Activated T-cell treated with anti-CD3 and anti-CD28 coated beads, Interleukin-2, amount 50 U/mL, for 1 hour (primary cell): ENCODE measurements at places on chromosomes 4 and X.

DNA sequence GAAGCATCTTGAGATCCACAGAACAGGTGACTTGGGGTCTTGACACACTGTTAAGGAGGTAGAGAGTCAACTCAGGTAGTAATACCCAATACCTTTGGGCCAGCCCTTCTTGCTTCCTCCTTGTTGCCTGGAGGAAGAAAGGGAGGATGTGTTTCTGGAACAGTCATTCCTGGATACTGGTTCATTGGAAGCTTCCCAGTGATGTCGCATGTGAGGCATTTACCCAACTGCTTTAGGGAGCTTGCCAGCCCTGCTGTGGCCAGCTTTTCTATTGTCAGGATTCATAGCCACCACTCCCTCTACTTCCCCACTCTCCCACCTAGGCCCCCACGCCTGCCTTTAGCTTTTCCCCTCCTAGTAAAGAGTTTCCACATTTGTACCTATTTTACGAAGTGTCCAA, 310.3 kb upstream of the PRPS2 start:
- no peak for DNase-seq

DNA sequence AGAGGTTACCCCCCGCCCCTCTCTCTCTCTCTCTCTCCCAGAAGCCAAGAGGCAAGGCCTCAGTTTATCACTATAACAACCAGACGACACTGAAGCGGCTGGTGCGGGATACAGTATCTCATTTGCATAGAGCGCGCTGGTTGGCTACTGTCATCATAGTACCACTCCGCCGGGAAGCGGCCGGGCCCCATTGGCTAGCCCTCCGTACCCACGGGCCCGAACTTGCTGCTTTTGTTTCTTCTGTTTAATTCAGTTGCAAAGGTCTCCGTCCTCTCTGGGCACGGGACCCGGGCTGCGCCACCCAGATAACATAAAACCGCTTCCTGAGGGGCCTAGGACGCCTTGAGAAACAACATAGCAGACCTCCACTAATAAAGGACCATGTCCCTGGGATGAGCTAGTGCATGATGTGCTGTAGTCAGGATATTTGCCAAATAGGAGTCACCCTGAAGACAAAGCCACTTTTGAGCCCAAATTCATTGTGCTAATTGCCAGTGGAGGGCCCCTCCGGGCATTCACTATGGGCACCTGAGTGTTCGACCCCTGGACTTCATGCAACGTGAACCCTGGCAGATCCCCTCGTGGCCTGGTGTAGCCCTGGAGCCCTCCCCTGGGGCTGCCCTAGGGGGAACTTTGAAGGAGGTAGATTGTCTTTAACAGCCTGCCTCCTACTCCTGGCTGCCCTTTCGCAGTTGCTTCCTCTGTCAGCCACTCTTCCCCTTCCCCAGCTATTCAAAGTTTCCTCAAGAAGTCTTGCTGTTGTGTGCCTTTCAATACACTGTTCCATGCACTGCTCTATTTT, at the start of gene PCYT1B:
TSS of gene PCYT1B (minus strand) at position 91 of the 802 bp plus-strand sequence. CDS start 242 bp downstream, outside the sequence.
- peak; percentile 55 for DNase-seq

GRCh38 chr4:159723341-159724048, 620.6 kb downstream of the RAPGEF2 start:
- DNase-seq, result no peak

DNA sequence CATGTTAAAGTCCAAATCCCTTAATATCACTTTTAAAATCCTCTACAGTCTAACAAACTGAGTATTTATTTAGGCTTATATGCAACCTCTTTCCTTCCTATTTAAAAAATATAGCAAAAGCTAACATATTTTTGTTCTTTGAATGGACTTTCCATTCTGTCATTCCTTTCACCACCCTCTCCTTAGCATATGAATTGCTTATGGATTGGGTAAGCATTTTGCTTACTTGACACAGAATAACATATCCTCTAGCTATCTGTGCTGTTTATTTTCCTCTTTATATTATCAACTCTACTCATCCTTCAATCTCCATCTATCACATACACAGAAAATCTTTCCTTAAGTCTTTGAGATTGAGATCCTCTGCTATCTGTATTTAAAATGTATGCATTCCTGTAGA, 206.1 kb upstream of the NEIL3 start:
- DNase-seq, result no peak

- DNase-seq, result no peak
Measured at GRCh38 chr4:111883557-111883999, 261.7 kb upstream of the FAM241A start.

DNA sequence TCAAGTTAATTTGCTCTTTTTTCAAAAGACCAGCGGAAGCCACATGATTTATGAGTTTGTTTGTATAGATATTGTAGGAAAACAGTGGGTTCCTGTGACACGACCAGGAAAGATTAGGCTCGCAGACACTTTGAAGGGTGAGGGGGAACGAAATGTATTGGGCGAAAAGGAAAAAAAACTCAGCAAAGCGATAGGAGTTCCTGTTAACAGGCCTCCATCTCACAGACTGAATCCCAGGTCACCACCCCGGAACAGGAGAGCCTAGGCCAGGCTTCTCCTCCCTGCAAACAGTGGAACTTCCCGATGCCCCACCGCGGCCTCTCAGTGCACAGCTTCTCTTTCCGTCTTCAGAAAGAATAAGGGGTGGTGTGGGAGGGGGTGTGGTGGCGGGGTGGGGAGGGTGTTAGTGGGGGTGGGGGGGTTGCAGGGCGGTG, 181.8 kb upstream of the GPRIN3 start:
- no peak for DNase-seq

GRCh38 chr4:171676555-171677215, 136.5 kb upstream of the GALNTL6 start:
- DNase-seq, result no peak

DNA sequence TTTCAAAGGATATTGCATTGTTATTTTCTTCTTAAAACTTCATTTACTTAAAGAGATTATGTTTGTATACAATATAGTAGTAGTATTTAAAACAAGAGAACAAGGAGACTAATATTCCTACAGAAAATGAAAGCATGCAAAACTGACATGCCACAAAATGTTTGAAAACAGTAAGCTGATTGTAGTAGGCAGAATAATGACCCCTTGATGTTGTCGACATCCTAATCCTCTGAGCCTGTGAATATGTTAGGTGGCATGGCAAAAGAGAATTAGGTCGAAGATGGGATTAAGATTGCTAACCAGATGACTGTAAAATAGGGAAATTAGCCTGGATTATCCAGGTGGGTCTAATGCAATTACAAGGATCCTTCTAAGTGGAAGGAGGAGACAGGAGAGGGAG, 522.2 kb upstream of the NR3C2 start:
- no peak for DNase-seq

GRCh38 chr4:175635546-175635945, 176.5 kb downstream of the GPM6A start:
- no peak for DNase-seq

DNA sequence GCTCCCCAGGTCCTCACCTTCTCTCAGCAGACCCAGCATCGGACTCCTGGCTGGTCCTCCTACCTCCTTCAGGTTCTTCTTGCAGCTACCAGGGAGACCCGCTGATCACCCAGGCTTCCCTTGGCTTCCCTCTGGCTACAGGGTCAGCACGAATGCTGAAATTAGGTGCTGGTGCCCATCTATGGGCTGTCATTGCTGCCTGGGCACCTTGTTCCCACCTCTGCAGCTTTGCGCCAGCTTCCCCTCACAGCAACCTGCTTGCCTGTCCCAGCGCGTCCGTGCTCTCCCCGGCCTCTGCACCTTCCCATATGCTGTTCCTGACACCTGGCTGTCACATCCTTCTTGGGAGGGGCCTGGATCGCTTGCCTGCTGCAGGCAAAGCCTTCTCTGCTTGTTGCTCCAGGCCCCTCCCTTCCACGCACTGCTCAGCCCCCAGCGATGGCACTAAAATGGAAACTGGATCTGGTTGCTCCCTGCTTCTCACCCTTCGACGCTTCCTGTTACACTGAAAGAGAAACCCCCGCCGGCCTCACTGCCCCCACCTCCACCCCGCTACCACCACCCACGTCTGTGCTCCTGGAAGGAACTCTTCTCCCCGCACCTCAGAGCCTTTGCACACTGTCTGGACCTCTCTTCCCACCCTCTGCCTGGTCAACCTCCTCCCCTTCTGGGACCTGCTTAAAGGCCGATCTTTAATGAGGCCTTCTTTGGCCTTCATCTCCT, 22.2 kb downstream of the C4orf50 start:
- DNase-seq, result no peak

DNA sequence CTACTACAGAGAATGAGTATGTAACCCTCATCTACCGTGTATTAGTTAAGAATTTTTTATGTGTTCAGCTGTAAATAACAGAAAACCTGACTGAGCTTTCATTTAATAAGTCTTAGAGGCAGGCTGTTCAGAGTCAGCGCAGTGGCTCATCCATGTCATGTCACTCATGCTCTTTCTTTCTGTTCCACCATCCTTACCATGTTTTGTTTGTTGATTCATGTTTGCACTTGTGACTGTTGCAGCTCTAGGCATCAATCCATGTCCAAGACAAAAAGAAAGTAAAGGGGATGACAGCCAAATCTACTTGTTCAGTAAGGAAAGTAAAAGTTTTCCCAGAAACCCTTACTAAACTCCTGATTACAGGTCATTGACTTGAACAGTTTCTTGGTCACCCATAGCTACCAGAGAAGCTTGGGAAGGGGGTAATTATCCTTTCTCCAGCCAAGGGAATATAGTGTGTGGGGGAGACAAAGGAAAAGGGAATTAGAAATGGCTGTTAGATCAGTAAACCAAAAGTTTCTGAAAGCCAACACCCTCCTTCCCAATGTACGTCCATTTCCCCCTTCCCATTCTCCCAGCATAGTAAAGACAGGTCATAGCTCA, 9.0 kb downstream of the ART3 start:
- no peak for DNase-seq

DNA sequence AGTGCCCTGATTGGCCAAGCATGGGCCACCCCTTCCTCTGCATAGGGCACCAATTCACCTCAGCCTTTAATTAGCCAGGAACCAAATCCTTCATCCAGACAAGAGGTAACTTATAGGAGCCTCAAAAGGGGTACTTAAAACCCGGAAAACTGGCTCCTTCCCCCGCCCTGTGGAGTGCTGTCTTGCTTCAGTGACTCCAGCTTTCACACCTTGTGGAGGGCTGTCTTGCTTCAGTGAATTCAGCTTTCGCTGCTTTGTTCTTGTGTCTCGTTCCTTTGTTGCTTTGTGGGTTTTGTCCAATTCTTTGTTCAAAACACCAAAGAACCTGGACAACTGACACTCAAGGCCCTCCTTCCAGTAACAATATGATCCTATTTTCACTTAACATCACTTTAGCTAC, 82.2 kb upstream of the FRG1 start:
- no peak for DNase-seq

- DNase-seq, result no peak
Measured at GRCh38 chrX:8042304-8042703, 115.1 kb upstream of the PNPLA4 start.

- DNase-seq, result no peak
Measured at GRCh38 chr4:141121768-141122454, 11.4 kb downstream of the RNF150 start.

- no peak for DNase-seq
Measured at GRCh38 chr4:185885604-185886003, 73.6 kb upstream of the SORBS2 start.

- no peak for DNase-seq
Measured at GRCh38 chrX:30215357-30215843, at the start of gene MAGEB2. TSS of gene MAGEB2 (plus strand) at chrX:30215563. CDS start at chrX:30218581, 3,018 bp downstream.

DNA sequence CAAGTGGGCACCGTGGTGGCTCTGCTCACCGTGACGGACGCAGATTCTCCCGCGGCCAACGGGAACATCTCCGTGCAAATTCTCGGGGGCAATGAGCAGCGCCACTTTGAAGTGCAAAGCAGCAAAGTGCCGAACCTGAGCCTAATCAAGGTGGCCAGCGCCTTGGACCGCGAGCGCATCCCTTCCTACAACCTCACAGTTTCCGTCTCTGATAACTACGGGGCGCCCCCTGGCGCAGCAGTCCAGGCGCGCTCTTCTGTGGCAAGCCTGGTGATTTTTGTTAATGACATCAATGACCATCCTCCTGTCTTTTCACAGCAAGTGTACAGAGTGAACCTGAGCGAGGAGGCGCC, 2.7 kb downstream of the FAT4 start:
- DNase-seq, result no peak

- no peak for DNase-seq
Measured at GRCh38 chr4:158459085-158459820, 62.4 kb upstream of the RXFP1 start.

DNA sequence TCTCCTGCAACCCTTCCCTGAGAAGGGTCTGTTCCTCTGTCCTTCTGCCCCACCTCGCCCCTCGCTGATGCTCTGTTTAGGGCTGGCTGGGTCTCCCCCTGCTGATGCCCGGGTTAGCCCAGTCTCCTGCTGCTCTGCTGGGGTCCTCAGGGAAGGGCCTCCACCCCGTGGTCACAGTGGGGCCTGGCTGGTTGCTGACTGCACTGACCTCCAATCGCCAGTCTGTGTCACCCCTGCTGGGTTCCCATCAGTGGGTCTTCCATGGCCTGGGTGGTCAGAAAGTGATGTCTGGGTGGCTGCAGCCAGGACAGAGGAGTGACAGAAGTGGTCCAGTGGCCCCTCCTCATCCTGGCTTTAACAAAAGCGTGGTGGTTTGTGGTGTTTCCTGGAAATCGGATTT, 44.7 kb downstream of the EVC start:
- DNase-seq, result no peak

- DNase-seq, result no peak
Measured at GRCh38 chr4:180449395-180449956, 1793.7 kb upstream of the TENM3 start.

DNA sequence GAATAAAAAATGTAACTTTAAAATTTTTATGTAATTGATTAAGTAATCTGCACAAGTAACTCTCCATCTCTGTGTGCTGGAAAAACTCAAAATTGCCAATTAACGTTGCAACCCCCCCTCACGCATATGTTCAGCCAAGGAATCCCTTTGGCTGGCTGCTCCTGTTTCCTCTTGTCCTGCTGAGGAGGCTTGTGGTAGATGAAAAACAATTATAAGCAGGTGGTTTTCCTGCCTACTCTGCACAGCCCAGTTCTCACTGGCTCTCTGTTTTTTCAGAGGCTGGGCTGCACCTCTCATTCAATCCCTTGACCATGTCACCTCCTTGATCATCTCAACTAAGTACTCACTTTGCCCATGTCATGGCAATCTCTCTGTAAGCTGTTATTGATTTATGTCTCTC, 1068.4 kb downstream of the ARAP2 start:
- no peak for DNase-seq

GRCh38 chr4:31617667-31618066, 897.5 kb downstream of the PCDH7 start:
- no peak for DNase-seq

DNA sequence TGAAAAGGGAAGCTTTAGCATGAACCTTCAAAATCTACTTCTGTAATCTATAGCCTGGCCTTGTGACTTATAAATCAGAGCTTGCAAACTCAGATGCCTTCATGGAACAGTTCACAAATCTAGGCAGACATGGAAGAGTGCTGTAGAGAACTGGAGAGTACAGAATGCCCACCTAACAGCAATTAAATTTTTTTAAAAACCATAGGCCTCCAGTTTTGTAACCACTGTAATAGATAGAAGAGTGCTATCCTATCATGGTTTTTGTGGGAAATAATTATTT, 10.4 kb downstream of the MTMR1 start:
- DNase-seq, result no peak

GRCh38 chr4:154604696-154605200, 7.7 kb downstream of the FGG start:
- DNase-seq, result no peak
